ENCODE measurements at places on chromosomes 5 and 9.

GRCh38 chr5:124043456-124043855, 531.5 kb downstream of the CSNK1G3 start:
- DNase-seq = no peak

GRCh38 chr9:94801681-94802080, 75.2 kb downstream of the AOPEP start:
- DNase-seq = peak; percentile 66

GRCh38 chr5:7676455-7676854, 174.5 kb downstream of the CFAP90 start:
- no peak for DNase-seq

DNA sequence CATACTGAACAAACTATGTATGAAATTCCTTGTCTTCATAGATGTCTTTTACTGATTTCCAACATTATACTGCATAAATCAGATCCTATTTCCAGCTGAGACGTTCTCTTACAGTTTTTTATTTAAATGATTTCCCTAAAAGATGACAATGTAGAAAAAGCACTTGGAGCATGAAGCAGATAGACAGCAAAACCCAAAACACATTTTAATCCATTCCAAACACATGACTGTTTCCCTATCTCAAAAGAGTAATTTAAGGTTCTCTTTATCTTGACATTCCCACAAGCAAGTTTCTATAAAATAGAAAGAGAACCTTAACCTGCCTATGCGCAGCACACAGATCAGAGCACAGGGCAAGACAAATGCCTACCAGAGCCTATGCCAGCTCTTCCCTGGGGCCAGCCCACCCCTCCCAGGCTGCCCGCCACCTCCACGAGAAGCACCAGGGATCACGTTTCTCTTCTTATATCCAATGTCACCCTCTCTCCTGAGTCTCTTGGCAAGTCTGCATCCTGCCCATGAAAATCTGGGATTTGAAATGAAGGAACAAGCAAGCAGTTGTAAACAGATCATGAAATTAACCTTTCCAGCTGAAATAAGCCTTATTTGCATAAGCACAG, 52.4 kb downstream of the RETREG1 start:
- DNase-seq = no peak

GRCh38 chr9:101739311-101739710, 864 bp upstream of the GRIN3A start:
- no peak for DNase-seq

GRCh38 chr5:171537070-171537849, 117.8 kb downstream of the FGF18 start:
- peak; percentile 50 for DNase-seq

- no peak for DNase-seq
Observed at GRCh38 chr5:81428446-81428845, 34.5 kb upstream of the ACOT12 start.

- no peak for DNase-seq
Observed at GRCh38 chr5:129951039-129951438, 46.8 kb downstream of the CHSY3 start.

- no peak for DNase-seq
Observed at GRCh38 chr5:509611-510185, 14.6 kb downstream of the SLC9A3 start.

DNA sequence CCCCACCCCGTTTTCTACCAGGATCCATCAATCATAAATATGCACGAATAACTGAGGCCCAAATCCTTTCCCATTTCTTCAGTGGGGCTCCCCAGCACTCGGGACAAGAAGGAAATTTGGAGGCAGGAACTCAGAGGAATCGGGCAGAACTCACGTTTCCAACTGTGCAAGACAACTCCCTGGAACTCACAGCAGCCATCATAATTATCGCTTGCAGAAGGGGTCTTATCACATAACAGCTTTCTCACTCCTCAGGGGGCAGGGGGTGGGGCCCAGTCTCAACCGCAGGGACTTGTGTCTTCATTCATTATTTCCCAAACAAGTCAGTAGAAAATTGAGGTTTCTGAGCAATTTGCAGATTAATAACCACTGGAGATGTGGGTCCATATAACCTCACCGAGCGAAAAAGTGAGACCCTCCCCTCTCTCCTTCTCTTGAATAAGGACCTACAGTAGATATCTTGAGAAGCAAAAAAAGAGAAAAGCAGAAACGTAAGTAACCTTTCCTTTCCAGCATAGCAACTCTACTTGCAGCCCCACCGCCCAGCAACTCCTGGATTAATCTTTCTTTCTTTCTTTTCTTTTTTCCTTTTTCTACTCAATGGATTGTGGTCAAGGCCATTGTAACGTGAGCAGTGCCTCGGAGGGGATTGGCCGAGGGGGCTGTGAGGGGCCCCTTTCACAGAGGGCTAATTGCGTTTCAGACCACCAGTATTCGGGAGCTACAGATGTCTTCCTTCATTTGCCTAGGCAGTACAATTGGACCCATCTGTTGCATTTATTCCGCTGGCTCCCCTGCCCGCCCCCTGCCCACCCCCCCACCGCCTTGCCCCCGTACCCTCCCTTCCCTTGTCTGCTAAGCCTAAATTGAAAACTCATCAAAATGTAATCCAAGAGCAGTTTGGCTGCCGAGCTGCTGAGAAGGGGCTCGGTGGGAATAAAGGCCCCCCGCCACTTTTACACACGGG, 24.7 kb upstream of the TIFAB start:
- no peak for DNase-seq

DNA sequence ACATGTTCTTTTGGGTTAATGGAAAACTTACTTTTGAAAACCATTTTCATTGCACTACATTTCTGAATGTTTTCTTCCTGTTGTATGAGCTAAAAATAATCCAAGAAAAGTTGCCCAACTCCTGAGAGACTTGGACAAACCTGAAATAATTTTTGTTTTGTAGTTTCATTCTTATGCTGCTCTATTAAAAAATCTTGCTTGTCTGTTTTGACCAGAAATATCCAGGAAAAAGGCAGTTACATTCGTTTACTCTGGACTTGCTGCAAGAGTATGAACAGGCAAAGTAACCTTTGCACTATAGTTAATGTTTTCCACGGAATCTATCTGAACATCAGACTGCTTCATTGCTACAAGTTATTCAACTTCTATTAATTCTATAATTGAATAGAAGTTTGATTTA, 200.1 kb upstream of the DAB2 start:
- DNase-seq = no peak

- no peak for DNase-seq
Observed at GRCh38 chr5:66039296-66039695, 104.8 kb upstream of the SREK1 start.

- no peak for DNase-seq
Observed at GRCh38 chr5:119313658-119314605, 41.9 kb upstream of the TNFAIP8 start.

DNA sequence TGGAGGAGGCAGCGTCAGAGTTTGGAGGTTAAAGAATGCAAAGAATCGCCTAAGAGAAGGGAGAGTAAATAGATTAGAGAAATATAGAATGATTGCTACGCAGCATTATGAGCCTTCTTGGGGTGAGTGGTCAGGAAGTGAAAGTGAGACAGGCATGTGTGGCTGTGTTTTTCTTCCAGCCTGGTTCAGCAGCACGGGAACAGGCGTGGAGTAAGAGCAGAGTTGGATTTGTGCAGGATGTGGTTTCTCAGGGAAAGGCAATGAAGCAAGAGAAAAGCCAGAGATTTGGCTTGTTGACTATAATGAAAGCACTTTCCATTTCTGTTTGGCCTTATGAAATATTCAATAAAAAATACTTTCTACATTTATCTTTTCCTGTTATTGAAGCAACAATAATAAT, 34.3 kb upstream of the FRMD3 start:
- peak; percentile 23 for DNase-seq

DNA sequence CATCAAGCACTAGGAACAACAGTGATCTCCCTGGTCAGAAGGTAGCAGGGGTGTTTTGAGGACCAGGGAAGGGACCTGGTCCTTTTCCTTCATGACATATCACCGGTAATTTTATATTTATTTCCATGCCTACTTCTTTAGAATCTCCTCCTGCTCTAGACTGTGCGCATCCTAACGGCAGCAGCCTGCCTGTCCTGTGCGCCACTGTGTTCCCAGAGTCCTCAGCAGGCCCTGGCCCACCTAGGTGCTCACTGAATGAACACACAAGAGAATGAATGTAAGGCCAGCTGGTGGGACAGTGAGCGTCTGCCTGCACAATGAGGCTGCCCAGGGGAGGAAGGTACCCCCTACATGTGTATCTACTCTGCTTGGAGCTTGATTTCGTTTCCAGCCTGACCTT, 51.5 kb downstream of the C5orf15 start:
- no peak for DNase-seq
